SK-N-DZ (cell line): ENCODE measurements at places on chromosomes 2 and 18.

- no peak for DNase-seq
These were observed 120.7 kb downstream of the SCG2 start for GRCh38 chr2:223481486-223481885.

DNA sequence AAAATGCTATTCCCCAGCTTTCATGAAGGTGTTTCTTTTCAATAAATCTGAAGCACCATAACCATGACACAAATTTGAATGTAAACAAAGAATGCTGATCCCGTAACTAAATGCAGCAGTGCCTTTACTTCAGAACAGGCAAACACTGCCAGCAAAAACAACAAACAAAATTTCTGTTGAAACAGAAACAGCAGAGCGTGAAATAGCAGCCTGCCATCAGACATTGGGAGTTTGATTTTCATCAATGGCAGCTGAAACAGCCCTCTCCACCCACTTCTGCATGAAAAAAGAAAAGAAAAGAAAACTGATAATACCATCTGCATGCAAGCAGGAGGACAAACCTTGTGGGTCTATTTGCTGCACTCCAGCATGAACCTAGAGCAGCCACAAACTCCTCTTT is 128.3 kb downstream of the CDH2 start:
- DNase-seq = no peak

DNA sequence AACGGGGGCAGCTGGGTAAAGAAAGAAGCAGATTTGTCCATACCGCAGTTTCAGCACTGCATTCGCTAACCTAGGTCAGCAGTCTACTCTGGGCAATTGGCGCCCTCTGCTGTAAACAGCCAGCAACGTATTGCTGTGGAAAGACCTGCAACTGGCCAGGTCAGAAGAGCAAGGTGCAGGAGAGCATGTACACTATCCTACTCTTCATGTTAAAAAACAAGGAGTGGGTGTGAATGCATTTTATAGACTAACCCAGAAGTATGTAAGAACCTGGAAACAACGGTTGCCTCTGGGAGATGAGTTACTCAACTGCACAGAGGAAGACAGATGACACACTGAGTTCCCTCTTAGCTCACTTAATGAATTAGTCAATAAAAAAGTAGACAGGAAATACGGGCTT is 6.2 kb downstream of the MRPS5 start:
- peak; percentile 61 for DNase-seq

DNA sequence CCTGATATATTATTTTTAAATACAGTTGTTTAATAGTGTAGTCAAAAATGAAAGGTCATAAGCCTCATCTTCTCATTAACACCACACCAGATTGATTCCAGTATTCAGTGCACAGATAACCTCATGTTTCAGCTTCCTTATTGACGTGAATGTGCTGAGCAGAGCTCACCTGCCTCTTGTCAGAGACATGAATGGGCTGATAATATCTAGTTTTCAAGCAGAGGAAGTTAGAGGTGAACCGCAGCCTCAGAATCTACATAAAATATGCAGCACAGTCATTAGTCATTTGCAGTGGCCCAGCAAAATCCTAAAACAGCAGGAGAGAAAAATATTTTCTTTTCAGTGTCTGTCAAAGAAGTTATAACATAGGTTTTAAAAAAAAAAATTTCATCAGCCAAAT is 216.2 kb downstream of the GBX2 start:
- DNase-seq = no peak

DNA sequence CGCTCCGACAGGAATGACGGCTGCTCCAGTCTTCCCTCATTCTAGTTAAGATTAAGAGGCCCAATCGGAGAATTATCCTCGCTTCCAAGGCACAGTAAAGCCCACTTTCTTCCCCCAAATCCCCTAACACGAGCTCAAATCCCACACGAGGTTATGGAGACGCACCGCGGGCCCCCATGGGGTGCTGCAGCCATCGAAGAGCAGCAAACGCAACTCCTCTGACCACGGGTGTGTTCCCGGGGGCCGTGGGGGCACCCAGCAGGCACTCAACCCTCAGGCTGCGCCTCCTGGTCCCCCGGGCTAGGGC is 446 bp downstream of the COPS9 start:
- DNase-seq = no peak

DNA sequence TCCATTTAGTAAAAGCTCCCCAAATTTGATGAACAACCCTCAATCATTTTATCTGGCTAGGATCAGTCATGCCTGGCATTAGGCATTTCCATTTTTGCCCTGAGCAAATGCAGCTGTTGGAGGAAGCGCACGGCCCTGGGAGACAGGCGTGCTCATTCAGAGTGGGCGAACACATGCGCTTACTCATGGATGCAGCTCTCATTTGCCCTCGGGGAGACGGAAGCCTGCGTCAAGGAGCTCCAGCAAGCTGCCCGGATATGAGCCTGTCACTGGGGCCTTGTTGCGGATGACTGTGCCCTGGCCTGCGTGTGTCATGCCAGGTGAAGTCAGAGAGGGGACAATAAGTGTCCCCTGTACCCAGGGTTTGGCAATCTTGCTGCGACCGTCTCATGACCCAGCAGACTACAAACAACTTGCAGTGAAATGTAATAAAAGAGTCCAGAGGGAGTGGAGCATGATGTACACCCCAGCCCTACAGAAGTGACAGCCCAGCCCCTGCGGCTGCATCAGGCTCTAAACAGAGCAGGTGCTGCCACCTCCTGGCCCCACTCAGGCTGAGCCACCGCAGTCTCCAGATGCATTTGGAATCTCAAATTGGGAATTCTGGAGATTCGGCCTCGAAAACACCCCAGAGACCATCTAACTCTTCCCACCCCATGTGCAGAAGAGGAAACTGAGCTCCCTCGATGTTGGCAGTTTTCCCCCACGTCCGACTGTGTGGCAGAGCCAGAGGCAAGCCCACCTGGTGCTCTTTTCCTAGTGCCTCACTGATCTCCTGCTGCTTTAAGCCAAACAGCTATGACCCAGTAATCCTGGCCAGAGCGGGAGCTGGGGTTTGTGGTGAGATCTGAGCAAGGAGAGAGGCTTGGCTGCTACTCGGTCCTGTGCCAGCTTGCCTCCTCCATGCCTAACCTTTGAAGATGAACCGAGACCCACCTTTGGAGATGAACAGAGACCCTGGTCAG is 105.0 kb upstream of the ALK start:
- DNase-seq = peak; percentile 91

DNA sequence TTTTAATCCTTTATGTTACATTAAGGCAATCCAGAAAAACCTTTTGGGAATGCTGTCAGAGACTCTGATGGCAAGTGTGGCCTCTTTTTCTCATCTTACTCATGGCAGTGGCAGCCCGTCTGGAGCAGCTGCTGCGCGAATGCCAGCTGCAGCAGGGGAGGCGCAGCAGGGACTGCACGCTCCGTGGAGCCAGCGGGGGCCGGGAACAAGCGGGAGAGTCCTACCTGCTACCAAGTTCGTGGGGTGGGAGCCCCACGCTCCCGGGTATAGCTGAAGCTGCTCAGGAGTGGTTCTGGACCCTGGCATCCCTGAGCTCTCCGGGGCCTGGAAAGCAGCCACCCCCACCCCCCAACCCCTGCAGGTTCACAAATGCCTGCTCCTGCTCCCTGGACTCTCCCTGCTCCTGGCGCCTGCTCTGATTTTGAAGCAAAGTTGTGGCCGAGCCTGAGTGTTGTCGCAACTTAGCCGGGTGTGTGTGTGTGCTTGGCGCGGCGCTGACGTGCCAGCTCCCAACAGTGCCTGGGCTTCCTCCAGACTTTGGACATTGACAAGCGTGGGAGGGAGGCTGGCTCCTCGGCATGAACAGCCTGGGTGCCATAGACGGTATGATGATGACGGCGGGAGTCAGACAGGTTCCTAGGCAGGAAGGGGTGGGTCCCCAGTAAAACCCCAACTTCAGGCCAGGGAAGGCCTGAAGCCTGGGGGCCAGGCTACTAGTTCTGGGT is 21.7 kb downstream of the TMX3 start:
- no peak for DNase-seq

GRCh38 chr2:2765839-2766495 is 434.9 kb upstream of the MYT1L start:
- peak; percentile 29 for DNase-seq

GRCh38 chr18:51110073-51110797 is 80.2 kb downstream of the SMAD4 start:
- DNase-seq = peak; percentile 22

GRCh38 chr2:101781326-101781725 is 83.8 kb downstream of the MAP4K4 start:
- no peak for DNase-seq

DNA sequence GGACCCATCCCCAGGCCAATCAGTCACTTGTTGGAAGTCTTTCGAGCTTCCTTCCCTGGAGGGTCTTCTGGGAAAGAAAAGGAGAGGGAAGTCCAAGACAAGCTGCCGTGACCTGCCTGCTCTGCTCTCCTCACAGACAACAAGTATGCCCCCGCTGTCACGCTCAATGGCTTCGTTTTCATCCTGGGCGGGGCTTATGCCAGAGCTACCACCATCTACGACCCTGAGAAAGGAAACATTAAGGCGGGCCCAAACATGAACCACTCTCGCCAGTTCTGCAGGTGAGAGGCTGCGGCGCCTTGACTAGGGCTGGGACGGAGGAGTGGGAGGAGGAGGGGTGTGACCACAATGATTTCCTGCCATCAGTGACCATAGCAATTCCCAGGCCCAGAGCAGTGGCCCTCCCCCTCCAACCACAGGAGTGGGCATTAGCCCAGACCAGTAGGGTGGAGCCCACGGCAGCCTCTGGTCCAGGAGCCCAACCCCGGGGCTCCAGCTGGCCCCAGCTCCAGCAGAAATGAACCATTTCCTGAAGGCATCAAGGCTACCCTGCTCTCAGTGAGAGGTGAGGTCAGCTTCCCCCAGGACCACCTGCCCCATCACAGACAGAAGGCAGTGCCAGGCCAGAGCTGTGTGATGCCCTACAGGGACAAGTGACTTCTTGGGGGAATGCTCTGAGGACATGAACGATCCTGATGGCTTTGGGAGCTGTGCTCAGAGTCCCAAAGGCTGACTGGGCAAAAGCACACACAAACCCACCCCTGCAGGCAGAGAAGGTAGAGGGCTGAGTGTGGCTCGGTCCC is 223.1 kb downstream of the ATAD2B start:
- no peak for DNase-seq

DNA sequence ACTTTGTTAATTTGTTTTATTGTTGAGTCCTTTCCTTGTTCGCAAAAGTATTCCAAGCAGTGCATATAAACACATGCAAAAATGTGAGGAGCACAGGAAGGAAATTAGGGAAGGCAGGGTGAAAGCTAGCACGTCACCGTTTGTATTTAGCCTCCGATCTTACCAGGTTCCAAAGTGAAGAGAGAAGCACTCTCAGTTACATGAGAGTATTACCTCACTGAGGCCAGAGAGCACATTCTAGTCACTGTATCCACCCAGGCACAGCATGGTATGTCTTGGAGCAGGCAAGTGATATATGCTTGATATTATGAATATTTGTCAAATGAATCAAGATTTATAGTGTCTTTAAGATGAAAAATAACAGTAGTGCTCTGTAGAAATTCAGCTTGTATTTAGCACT is 6.5 kb upstream of the TMEM182 start:
- DNase-seq = no peak

DNA sequence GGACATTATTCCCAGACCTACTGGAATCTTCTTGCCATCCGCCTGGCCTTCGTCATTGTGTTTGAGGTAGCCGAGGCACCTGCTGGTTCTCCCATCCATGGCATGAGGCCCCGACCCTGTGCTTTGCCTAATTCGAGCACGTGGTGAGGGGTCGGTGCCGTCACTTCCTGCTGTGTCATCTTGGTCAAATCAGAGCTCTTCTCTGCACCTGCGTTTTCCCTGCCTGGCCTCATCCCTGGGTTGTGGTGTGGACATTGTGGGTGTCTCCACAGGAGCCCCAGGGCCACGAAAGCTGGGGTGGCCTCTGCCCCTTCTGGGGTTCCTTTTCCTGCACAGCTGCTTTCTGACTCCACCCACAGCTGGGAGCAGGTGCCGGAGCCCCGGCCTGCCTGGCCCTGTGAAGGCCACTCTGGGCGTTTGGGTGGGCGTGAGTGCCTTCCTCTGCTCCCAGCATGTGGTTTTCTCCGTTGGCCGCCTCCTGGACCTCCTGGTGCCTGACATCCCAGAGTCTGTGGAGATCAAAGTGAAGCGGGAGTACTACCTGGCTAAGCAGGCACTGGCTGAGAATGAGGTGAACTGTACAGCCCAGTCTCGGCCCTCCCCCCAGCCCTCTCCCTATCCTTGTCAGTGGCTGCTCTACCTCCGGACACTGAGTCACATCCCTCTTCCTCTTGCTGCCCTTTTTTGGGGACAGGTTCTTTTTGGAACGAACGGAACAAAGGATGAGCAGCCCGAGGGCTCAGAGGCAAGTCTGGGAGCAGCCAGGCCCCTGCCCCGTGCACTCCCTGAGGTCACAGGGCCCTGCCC is 34.9 kb downstream of the ANO7 start:
- no peak for DNase-seq

DNA sequence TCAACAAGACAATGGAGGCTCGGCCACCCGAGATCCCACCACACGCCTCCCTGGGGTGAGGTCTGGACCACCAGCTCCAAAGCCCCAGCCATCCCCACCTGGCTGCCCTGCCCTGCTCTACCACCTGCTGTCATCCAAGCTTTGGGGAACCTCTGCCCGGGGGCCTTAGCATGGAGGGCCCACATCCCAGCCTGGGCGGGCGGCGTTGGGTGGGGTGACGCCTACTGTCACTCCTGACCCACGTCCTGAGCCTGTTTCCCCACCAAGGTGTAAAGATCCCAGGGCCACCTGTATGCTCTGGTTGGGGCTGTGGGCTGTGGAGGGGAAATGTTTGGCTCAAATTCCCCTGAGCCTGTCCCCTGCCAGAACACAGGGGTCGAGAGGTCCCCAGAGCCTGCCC is 437.6 kb downstream of the EIPR1 start:
- DNase-seq = no peak

- no peak for DNase-seq
These were observed 359.9 kb downstream of the DSC3 start for GRCh38 chr18:30682672-30683071.

DNA sequence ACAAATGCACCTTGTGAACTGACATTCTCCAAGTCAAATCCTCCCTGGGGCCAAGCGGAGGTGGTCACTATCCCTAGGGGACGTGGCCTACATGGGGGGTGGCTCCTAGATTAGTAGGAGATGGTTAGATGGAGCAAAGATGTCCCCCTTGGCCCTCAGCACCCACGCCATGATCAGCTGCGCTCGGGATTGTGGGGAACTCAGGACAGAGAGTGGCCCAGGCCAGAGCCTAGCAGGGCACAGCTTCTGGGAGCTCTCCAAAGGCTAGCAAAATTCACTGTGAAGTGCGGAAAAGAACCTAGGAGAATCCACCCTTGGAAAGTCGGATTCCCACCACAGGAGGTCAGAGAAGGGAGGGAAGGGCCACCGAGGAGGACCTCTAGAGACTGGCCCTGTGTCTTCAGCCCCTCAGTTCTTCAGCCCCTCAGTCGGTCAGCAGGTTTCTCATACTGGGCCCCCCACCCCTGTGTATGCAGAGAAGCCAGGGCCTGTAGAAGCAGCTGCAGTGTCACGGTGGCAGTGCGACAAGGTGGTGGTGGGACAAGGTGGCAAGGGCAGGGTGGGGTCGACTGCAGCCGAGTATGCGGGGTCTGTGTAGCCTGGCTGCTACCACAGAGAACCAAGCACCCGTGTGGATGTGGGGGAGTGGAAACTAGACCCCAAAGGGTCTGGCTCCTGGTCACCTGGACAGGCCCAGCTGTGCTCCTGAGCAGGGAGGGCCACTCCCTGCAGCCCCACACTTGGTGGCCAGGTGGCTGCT is 18.4 kb downstream of the GPR55 start:
- DNase-seq = no peak

GRCh38 chr2:98212092-98213000 is 125.4 kb downstream of the VWA3B start:
- DNase-seq = no peak

- DNase-seq = no peak
These were observed 91.2 kb downstream of the VRK2 start for GRCh38 chr2:58137856-58138255.
